ENCODE measurements at places on chromosomes 5 and 9.
A peak's percentile ranks its signal among the peaks of the same experiment; 100 is the strongest.

DNA sequence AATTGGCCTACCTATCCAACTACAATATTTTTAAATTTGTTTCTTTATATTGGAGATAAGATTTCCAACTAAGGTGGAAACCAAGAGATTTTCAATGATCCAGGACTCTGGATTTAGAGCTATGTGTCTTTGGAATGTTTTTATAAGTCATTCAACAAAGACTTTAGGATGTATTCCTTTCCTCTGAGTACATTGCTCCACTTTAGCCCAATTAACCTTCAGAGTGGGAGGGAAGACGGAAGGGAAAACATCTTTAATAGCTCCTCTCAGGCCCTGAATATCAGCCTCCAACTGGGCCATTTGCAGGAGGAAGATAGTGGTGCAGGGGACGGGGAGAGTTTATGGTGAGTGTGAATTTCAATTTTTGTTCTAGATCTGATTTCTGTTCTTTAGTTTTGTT, 239.2 kb downstream of the PIK3R1 start:
- DNase-seq = no peak

DNA sequence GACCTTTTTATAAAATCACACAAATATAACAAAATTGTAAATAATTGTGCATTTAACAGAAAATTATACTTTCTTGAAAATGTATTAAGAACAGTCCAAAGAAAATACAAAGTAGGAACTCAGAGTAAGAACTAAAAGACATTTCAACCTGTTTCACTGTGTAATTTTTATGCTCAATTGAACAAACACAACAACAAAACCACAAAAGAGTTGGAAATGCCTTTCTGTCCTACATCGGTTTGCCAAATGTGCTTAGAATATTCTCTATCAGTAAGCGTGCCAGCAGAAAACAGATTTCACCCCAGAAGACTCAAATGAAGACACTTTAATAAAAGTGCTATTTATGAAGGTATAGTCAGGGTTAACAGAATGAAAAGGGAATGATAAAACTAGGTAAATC, 592.1 kb downstream of the PRELID2 start:
- no peak for DNase-seq

GRCh38 chr9:20187318-20187717, 398.5 kb upstream of the SLC24A2 start:
- DNase-seq = no peak

- DNase-seq = no peak
Observed at GRCh38 chr5:101838435-101838834, 457.6 kb downstream of the SLCO4C1 start.

- no peak for DNase-seq
Observed at GRCh38 chr5:37804401-37804800, 35.4 kb downstream of the GDNF start.

GRCh38 chr5:112795342-112795741, 57.7 kb downstream of the APC start:
- no peak for DNase-seq

DNA sequence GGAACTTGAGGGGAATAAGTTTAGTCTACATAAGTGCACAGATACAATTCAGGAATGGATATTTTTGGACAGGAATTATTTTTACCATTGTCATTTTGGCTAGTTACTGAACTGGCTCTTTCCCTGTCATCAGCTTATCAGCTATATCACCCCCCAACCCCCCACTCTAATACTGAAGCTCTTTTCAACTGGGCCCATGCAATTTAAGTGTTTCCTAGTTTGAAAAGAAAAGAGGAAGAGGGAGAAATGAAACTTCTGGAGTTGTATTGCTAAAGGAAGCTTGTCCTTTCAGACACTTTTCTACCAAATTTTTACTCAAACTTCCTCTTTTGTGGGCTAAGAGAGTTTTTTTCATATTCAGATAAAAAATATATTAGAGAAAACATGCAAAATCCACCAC, 18.5 kb upstream of the TIMD4 start:
- no peak for DNase-seq

DNA sequence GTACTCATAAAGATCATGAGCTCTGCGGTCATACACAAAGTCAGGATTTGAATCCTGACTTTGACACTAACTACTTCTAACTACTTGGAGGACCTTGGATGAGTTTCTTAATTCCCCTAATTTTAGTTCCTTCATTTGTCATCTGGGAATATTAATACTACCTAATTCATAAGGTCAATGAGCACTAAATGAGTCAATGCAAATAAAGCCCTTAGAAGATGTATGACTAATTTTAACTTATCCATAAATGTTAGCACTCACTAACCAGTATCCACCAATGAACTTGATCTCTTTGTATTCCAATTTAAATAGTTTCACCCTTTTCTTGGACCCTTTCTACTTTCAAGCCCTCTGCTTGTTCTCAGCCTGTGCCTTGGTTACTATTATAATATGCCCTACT, 1106.4 kb downstream of the CDH18 start:
- DNase-seq = no peak

DNA sequence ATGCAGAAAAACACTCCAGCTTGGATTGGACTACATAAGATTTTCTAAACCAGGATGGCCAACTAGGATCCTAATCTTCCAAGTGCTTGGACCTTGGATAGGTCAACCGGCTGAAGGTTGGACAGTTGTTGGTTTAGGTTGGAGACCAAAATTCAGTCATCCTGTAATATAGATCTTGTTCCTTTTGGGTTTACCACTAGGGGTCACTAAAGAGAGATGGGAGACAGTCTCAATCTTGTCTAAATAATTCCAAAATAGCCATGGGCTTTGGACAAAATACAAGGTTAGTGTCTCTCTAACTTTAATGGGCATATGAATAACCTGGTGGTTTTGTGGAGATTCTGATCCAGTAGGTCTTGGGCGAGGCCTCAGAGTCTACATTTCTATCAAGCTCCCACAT, 148.7 kb upstream of the ERCC6L2 start:
- no peak for DNase-seq

DNA sequence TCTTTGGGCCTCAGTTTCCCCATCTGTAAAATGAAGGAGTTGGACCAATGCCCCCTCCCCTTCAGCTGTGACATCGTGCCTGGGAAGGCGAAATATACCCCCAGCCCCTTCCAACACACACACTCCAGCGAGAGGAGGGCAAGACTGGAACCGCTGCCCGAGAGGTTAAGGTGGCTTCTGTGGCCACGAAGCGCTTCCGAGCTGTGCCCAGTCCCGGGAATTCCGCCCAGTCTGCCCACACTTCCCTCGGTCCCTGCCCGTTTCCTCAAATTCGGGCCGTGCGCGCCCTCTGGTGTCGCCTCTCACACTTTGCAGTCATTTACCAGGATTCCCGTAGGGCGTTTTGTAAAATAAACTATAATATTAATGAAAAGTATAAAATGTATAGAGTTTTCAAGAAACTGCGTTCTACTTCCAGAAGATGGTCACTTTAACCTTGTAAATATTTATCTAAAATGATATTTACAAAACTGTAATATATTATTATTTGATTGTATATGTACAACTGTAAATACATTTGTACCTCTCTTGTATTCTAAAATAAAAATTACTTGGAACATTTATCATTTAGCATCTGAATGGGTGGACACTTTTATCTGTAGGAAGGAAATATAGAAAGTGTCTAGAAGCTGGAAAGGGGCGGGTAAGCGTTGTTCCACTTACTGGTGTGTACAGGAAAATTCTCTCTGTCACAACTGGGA, 11.0 kb upstream of the EXOSC2 start:
- DNase-seq = peak; percentile 66

DNA sequence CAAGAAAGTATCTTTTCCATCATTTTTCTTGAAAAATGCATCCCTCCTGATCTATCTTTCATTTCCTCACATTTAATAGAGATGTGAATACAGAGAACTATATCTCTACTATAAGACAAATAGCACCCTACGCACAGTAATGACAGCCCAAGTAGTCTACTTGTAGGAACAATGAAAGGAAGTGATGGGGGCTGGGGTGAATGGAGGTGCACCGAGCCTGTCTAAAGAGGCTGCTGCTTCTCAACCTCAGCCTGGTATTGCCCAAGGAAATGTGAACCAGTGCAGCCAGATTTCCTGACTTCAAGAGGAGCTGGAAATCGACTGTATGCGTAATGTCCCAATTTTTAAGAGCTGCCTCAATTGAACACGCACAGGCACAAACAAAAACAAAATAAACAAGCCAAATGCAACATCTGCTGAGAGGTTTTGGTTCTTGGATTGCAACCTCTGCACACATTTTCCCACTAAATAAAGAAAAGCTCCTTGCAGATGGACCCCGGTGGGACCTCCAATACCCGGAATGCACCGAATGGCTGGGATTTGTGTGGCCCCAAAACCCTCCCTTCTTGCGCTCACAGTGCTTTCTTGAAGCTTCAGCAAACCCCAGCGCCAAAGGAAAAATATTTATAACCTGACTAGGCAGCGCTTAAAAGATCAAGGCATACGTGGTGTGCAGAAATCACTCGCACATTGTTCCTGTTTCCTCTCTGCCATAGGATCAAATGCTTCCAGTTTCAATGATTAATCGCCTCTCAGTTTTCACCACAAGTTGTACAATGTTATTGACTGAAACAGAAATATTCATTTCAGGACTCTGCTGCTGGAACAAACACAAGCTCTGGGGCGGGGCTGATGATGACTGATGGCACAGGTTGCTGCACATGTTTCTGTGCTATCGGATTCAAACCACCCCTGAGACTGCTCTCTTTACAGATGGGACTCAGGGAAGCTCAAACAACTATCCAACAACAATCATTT, 68.3 kb downstream of the KCNIP1 start:
- DNase-seq = peak; percentile 55

GRCh38 chr9:100197553-100197952, 98.5 kb downstream of the INVS start:
- no peak for DNase-seq

- no peak for DNase-seq
Observed at GRCh38 chr9:114908104-114908622, 22.2 kb downstream of the TNFSF8 start.

GRCh38 chr9:104923740-104924139, 4.2 kb downstream of the ABCA1 start:
- no peak for DNase-seq

GRCh38 chr5:76401801-76402250, 1.3 kb upstream of the IQGAP2 start:
- peak; percentile 55 for DNase-seq

DNA sequence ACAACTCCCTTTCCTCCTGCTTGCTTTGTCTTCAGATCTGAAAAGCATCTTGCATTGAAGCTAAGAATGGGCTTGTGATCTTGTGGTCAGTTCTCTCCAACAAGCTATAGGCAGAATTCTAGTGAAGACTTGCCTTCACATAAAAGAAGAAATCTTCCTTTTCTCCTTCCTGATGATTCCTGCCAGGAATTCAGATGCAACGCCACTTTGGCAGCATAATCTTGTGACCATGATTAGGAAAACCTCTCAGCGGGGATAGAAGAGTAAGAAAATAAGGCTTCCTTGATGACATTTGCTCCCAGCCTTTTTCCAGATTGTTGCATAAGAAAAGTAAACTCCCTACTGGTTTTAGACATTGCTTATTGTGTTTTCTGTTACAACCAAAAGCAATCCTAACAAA, 73.4 kb downstream of the TMEM167A start:
- no peak for DNase-seq

- DNase-seq = no peak
Observed at GRCh38 chr5:141950207-141951005, 7.6 kb downstream of the PCDH12 start.

GRCh38 chr5:172849606-172850453, 15.8 kb downstream of the ERGIC1 start:
- DNase-seq = no peak

DNA sequence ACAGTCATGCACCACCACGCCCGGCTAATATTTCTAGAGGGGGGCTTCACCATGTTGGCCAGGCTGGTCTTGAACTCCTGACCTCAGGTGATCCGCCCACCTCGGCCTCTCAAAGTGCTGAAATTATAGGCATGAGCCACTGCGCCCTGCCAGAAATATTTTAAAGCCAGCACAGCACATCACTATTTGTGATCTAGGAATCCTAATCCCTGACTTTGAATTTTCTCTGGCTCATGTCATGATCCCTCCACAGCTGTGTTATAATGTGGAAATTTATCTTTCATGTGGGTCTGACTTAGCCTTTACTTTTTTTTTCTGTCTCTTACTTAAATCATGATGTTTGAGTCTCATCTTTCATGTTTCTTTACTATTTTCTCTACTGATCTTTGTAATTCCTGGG, 18.7 kb upstream of the ITGA1 start:
- no peak for DNase-seq

DNA sequence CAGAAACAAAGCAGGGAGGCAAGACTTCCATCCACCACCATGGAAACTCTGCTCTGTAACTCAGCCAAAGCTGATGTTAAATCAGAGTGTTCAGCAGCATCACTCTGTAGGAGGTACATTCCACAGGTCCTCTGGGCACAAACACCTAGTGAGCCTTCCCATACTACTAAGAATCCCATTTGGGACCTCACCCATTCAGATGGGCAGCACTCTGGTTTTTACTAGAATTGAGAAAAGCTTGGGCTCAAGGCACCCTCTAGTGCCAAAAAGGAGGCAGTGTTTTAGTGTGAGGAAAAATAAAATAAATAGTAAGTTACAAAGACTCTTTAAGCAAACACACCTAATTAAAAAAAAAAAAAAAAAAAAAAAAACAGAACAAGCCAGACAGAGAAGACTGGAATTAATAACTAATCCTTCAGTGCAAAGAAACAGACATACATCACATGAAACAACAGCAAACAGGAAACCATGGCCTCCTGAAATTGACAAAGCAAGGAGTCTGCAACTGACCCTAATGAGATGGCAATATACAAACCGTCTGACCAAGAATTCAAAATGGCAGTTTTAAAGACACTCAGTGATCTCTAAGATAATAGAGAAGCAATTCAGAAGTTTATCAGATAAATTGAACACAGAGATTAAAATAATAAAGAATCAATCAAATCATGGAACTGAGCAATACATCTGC, 159.5 kb downstream of the GNA14 start:
- no peak for DNase-seq

DNA sequence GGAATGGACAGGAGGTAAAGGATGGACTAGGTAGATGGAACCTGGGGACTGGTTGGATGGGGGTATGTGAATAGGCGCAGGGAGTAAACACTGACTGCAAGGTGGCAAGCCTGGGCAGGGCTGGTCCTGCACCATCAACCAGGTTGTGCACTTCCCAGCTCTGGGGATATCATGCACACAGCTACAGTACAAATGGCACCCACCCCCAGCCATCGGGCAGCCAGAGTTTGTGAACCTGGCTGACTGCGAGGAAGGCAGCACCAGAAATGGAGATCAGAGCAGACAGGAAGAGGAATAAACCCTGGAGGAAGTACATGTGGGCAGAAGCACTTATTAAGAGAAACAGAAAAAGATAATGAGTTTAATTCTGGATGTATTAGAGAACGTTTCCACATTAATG, 229.1 kb downstream of the ESM1 start:
- no peak for DNase-seq

DNA sequence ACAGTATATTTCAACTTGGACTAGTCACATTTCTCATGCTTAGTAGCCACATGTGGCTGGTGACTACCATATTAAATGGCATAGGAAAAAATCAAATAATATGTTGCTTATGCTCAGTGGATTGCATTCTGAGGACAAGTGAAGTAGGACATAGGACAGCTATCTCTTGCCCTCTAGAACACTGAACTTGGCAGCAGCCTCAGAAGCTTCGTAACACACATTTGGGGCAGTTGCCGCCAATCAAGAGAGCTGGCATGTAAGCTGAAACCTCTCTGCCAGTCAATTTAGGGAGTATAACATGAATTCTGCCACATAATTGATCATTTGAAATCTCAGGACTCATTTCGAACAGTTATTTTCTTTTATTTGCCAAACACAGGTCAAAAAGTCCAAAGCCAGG, 505.5 kb downstream of the MAT2B start:
- DNase-seq = no peak

GRCh38 chr9:83477571-83477970, 60.6 kb downstream of the FRMD3 start:
- no peak for DNase-seq
